ENCODE measurements at places on chromosomes 4 and X. TPM values are rescaled to one million over a fixed set of nuclear protein-coding genes. Genes with fewer than 3 reads are reported as not detected.

TMEM165 gene
- total RNA-seq = 58.6 TPM

SUPT20HL2 gene
- not detected for total RNA-seq

BMP3 gene
- not detected for total RNA-seq

TKTL1 gene
- 4.1 TPM for total RNA-seq

PROM1 gene
- not detected for total RNA-seq

DMD gene
- 0.20 TPM for total RNA-seq

TMSB15B gene
- 8.6 TPM for total RNA-seq

VCX gene
- not detected for total RNA-seq

SYTL5 gene
- not detected for total RNA-seq

DCAF8L2 gene
- total RNA-seq = not detected

MGAT4D gene
- not detected for total RNA-seq

EREG gene
- total RNA-seq = not detected

PLP1 gene
- total RNA-seq = not detected

IL2RG gene
- 498 TPM for total RNA-seq

SEC24D gene
- total RNA-seq = 33.3 TPM

SLC49A3 gene
- 0.30 TPM for total RNA-seq

DUX4 gene
- not detected for total RNA-seq

VMA21 gene
- 40.0 TPM for total RNA-seq

GC gene
- total RNA-seq = not detected

NUDT6 gene
- total RNA-seq = 13.2 TPM

PRSS12 gene
- total RNA-seq = not detected

TEX11 gene
- not detected for total RNA-seq

TMEM35A gene
- not detected for total RNA-seq

PNMA5 gene
- total RNA-seq = 0.12 TPM

ZXDB gene
- 6.7 TPM for total RNA-seq

MFAP3L gene
- total RNA-seq = not detected

CLCN4 gene
- not detected for total RNA-seq

PTTG2 gene
- 1.0 TPM for total RNA-seq

SSX3 gene
- total RNA-seq = not detected

P2RY8 gene
- 95.4 TPM for total RNA-seq

TCEANC gene
- total RNA-seq = 5.2 TPM

CFAP47 gene
- total RNA-seq = not detected

All from activated naive CD4-positive, alpha-beta T cell treated with anti-CD3 and anti-CD28 coated beads, Interleukin-2, amount 10 ng/mL, durations not matched to agents 5 hours and 36 hours (primary cell).